ENCODE measurements at places on chromosomes 1 and 21.
A peak's percentile ranks its signal among the peaks of the same experiment; 100 is the strongest.

GRCh38 chr1:59522925-59523505 lies 226.1 kb downstream of the FGGY start:
- DNase-seq, result no peak

DNA sequence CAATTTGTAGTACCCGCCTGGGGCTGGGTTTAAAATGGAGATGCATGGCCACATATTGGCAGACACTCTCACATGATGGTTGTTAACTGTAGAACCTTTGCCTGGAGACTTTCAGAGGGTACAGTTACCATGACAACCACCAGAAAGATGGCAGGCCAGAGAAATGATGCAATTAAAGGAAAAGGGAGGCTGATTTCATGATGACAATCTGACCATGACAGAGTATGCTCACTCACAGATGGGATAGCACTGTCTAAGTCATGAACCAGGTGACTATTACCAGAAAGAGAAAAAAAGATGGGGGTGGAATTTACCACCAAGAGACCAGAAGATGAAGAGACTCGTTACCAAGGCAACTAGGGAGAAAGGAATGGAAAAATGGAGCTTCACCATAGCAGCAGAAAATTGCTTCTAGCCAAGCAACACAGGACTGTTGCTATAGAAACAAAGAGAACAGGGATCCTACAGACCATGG lies 3.5 kb upstream of the TRIT1 start:
- DNase-seq, result no peak

DNA sequence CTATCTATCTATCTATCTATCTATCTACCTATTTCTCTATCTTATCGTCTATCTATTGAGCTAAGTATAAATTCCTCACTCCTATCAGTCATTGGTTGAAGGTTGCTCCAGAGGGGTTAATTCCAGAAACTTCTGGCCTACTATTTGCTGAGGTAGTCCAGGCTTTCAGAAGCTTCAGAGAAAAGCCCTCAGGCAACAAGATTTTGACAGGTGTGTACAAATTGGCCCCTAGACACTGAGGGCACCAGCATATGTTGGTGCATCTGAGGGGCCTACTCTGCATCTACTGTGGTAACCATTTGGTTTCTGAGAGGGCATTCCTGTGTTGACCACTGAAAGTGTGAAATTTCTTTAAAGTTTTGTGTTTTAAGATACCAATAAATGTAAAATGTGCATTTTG lies 265.2 kb upstream of the B3GALT2 start:
- no peak for DNase-seq

DNA sequence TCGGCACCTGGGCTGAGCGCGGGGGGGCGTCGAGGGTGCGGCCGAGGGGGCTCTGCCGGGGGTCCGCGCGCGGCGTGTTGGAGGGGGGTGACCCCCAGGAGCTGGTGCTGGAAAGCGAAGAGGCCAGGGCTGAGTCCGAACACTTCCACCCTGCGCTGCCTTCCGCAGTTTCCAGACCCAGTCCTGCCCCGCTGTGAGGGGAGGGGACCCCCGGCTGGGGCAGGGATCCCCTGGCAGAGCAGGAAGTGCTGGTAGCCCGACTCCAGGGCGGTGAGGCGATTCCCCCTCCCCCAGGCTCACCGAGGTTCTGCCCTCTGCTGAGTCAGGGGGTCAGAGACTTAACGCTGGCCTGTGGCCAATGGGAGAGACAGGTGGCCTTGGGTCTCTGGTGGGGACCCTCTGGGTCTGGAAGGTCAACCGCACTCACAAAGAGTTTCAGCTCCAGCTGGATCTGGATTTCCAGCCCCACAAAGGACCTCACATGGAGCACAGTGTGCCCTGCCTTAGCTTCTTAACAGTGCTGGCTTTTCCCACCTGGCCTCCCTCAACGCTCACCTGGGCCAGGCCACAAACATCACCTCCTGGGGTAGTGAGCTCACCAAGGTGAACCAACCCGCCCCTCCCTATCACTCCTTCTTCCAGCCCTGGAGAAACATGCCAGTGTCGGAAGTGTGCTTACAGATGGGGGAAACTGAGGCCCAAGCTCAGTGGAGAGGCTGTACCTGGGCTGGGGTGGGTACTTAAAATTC lies 39.8 kb upstream of the SYNC start:
- no peak for DNase-seq

DNA sequence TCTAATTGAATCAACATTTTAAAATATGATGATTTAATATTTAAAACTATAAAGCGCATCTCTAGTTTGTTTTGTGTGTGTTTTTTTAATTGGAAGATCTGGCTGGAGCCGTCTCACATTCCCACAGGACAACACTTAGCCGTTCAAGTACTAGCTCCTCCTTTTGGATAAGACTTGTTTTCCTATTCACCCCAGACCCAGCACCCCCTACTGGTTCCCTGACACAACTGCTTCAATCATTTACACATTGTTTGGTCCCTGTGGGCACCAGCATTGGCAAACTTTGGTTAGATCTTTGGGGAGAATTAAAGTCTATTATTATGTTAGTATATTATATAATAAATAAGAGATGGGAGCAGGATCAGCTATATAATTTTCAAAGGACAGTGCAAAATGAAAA lies 34.5 kb downstream of the TYW3 start:
- DNase-seq, result peak; percentile 26

- peak; percentile 40 for DNase-seq
Observed at GRCh38 chr1:111234258-111234657, 6.7 kb downstream of the CHI3L2 start.

- peak; percentile 50 for DNase-seq
Observed at GRCh38 chr1:24463776-24464735, 38.6 kb upstream of the RCAN3 start.

- no peak for DNase-seq
Observed at GRCh38 chr1:114126261-114127095, 27.2 kb downstream of the SYT6 start.

GRCh38 chr1:219574484-219575087 lies 38.3 kb downstream of the ZC3H11B start:
- DNase-seq, result no peak

DNA sequence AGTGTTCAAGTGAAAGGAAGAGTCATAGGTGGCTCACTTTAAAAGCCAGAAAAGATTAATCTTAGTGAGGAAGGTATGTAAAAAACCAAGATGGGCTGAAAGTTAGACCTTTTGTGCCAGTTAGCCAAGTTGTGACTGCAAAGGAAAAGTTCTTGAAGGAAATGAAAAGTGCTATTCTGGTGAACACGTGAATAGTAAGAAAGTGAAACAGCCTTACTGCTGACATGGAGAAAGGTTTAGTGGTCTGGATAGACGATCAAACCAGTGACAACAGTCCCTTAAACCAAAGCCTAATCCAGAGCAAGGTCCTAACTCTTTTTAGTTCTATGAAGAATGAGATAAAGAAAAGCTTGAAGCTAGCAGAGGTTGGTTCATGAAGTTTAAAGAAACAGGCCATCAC lies 106.4 kb downstream of the CTH start:
- no peak for DNase-seq

- DNase-seq, result peak; percentile 64
Observed at GRCh38 chr1:239976130-239976968, 115.3 kb upstream of the FMN2 start.

DNA sequence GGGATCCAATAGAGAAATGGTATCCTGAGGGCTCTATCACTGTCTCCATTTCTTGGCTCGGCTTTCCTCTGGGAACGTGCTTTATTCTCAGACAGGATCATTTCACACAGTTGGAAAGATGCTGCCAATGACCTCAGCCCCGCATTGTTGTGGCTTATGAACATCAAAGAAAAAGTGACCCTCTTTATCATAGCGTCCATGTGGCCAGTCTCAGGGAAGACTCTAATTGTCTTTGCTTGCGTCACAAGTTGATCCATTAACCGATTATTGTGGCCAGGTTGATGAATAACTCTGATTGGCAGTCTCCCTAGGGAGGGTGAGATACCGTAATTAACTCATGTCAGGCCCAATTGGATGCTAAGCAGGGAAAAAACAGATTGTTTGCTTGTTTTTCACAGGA lies 10.4 kb upstream of the TMEM9 start:
- no peak for DNase-seq

- peak; percentile 61 for DNase-seq
Observed at GRCh38 chr1:153791648-153792253, 16.5 kb downstream of the SLC27A3 start.

GRCh38 chr1:165875604-165876003 lies 48.2 kb downstream of the UCK2 start:
- DNase-seq, result no peak

- no peak for DNase-seq
Observed at GRCh38 chr1:45488666-45489377, 2.1 kb downstream of the TESK2 start.

- DNase-seq, result no peak
Observed at GRCh38 chr1:63024132-63024531, 240.2 kb downstream of the ATG4C start.

GRCh38 chr21:44737706-44738354 lies 26.5 kb upstream of the TSPEAR start:
- DNase-seq, result peak; percentile 10

GRCh38 chr1:43443197-43443946 lies 10.4 kb downstream of the HYI start:
- DNase-seq, result no peak

DNA sequence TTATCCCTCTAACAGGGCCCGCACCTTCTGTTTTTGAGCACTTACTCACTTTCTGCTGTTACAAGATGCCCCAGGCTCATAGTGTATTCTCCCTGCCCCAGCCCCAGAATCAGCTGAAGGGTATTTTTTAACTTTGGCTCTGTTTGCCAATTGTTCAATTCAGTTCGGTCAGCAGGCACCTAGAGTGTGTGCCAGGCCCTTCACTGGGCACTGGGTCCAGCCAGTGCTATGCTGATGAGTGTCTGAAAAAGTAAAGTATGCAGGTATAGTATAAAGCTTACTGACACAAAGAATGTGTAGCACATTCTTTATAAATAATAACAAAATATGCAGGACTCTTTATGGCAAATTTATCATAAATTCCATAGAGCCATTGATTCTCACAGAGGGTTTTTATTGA lies 35.0 kb downstream of the FHAD1 start:
- no peak for DNase-seq

DNA sequence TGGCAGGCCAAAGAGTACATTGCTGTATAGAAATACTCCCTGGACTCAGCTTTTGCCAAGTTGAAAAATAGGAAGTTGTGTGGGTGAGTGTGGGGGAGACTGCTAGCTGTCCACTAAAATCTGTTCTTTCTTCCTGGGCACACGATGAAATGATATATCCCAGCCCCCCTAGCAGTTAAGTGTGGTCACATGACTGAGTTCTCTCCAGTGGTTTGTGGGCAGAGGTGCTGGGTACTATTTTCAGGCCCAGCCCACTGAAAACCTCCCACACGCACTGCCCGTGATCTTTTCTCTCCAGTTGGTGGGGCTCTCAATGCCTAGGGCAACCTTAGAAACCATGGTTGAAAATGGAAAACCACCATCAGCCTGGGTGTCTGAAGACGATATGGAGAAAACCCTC lies 119.7 kb upstream of the LMO4 start:
- no peak for DNase-seq

DNA sequence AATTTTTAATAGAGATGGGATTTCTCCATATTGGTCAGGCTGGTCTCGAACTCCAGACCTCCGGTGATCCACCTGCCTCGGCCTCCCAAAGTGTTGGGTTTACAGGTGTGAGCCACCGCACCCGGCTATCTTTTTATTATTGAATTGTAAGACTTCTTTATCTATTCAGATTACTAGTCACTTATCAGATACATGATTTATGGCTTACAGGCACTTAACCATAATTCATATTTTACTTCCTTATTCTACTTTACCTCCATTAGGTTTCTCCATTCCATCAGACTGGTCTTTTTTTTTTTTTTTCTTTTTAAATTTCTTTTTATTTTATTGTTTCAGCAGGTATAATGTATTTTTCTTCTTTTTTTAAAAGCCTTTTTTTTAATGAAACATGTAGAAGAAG lies 4.4 kb downstream of the TMEM183A start:
- DNase-seq, result no peak

DNA sequence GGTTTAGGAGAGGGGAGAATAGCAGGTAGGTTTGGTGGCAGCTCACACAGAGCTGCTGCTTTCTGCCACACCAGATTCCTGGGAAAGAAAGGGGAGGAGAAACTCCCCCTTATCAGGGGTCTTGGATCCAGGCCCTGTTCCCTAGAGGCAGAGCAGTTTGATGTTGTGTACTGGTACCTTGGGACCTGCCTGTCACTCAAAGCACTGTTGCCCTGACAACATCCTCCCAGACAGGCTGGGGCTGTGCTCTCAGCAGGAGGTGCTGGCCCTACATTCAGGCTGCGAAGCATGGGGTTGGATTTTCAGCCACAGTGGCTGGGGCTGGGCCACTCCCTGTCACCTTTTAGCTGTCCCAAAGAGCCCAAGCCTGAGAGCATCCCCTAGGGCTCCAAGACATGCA lies 188.0 kb downstream of the GRIK3 start:
- no peak for DNase-seq

- no peak for DNase-seq
Observed at GRCh38 chr1:1797731-1798341, 19.6 kb upstream of the NADK start.

DNA sequence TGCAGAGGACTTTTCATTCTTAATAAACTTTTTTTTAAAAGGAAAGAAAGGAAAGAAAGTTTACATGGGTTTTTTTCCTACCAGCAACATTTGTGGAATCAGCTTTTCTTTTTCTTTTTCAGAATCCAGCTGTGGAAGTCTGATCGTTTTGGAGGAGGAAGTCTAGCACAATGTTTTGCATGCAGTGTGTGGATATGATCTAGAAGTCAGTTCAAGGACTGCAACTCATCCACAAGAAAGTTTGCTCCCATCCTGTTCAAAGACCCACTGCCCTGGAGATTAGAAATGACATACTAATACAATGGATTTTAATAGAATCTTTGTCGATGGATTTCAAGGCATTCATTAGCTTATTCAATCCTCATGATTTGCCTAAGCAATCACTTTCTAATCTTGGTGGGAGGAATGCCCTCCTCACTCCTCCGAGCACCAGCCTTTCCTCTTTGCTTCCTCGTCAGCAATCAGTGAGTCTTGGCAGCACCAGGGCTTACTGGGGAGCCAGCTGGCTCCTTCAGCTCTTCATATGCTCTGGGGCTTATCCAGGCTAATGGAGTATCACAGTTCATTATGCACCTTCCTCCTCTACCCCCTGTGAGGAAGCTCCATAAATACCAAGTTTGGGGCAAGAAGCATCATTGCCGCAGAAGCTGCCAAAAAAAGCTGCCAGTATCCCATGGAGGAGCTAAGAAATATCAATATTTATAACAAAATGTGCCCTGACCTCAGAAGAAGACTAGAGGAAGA lies 392.3 kb upstream of the PKN2 start:
- no peak for DNase-seq

DNA sequence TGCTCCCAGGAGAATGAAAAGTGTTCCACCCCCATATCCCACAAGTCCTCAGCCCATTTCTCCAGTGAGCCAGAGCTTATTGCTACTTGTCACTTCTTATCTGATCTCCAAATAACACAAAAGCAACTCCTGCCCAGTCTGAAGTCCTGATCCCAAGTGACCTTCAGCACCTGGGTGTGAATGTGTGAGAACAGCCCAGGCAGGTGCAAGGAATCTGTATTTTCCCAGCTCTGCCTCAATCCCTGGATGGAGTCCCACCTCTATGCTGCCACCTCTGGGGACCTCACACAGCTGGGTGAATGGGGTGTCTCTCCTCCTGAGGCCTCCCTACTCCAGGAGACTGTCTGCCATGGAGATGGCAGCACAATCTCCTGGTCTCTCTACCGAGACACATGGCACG lies 402.4 kb upstream of the PROX1 start:
- DNase-seq, result no peak

GRCh38 chr1:50157306-50157941 lies 48.7 kb downstream of the ELAVL4 start:
- DNase-seq, result no peak

- peak; percentile 62 for DNase-seq
Observed at GRCh38 chr1:226064816-226065248, 2.3 kb downstream of the H3-3A start.
